DMS 273 treated with DMSO at 0.1 percent for 48 hours (cell line): ENCODE measurements at places on chromosomes 1 and 21.

DNA sequence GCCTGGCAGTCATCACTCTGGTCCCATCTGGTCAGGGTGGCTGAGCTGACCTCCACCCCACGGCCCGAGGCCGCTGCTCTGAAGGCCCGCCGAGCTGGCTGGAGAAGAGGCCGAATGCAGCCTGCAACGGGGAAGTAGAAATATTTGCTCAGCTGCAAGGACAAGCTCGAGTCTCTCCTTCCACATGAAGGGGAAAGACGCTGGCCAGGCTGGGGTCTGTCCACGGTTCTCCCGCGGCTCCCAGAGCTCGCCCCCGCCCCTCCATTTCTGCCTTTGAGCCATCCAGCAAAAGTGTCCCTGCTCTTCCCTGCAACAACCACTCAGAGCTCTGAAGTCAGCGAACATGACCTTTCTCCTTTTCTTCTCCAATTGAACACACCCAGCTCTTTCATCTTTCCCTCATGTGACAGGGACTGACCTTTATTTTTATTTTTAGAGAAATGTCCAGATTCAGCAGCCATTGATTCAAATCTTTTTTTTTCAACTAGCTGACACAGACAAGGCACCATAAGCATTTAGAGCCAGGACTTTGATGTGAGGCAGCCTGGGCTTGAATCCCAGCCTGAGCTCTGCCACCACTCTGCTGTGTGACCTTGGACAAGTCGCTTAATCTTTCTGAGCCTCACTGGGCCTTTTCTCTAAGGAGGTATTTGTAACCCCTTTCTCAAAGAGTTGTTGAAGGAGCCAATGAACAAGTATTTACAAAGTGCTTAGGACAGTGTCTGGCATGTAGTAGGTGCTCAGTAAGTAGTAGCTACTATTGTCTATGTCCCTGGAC is 149.3 kb upstream of the WNT4 start:
- no peak for DNase-seq

- DNase-seq = no peak
Observed at GRCh38 chr1:202694314-202694713, 15.9 kb downstream of the SYT2 start.

DNA sequence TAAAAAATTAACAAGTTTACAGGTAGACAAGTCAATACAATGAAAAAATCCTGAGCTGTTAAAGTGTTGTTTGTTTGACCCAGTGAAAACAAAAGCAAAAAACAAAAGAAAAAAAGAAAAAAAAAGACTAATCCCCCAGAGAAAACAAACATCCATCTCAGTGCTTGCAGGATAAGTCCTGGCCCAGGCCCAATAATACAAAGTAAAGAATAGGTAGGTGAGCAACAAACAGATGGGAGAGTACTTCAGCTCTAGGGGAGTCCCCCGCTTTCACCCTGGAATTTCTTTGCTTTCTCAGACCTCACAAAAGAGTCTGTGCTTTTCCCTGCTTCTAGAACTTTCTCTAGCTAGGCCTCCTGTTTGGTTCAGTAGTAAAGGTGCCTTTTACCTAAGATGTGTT is 70.3 kb downstream of the ABCA4 start:
- no peak for DNase-seq

DNA sequence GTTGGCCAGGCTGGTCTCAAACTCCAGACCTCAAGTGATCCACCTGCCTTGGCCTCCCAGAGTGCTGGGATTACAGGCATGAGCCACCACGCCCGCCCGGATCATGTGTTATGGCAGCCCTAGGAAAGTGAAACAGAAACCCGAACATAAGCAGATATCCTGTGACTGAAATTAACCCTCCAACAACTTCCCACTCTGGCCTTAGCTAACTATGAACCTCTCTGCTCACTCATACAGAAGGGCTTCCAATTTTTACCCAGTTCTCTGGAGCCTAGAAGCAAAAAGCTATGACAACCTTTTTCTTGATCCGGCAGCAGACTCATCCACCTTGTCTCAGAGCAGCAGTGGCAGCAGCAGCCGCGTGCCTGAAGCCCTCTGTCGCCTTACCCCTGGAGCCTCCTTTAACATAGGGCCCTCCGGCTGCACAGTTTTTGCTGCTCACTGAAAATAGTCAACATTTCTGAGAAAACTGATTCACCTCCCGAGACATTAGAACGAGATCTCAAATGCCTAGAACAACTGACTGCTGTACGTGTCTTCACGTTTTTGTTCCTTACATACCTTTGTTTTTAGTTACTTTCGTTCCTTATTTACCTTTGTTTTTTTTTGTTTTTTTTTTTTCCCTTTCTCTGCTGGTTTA is 9.3 kb downstream of the CBR1 start:
- no peak for DNase-seq

GRCh38 chr1:45512641-45513054 is 9.0 kb downstream of the PRDX1 start:
- DNase-seq = no peak

DNA sequence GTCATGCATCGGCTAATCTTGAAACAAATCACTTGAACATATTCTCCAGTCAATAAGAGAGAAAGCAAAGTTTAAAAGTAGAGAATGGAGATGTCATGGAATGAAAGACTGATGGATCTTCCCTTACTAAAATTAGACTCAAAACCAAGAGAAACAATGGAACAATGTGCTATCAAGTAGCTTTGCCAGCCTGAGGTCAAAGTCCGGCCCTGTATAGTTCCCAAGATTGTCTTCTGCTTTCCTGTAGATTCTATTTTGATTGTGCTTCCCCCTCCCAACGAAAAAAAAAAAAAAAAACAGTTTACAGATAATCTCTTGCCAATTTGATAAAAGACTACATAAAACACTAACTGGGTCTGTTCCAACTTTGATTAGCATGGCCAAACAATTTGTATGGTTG is 40.8 kb upstream of the KIRREL1 start:
- no peak for DNase-seq

DNA sequence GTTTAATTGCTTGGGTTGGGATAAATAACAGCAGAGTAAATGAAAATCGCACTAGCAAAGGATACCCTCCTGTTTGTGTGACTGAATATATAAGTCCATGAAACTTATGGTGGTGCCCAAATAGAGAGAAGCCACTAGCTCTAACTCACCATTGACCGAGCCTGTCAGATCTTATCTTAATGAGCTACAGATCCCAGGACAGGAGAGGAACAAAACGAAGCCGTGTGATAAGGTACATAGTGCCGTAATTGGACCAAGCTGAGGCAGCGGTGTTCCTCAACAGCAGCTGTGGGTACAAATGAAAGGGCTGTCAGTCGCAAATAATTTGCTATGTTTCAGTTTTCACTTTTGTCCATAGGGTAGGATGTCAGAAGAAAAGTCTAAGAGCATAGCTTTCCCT is 276.1 kb downstream of the PTBP2 start:
- DNase-seq = no peak

GRCh38 chr1:14969006-14969405 is 184.5 kb upstream of the TMEM51 start:
- no peak for DNase-seq

DNA sequence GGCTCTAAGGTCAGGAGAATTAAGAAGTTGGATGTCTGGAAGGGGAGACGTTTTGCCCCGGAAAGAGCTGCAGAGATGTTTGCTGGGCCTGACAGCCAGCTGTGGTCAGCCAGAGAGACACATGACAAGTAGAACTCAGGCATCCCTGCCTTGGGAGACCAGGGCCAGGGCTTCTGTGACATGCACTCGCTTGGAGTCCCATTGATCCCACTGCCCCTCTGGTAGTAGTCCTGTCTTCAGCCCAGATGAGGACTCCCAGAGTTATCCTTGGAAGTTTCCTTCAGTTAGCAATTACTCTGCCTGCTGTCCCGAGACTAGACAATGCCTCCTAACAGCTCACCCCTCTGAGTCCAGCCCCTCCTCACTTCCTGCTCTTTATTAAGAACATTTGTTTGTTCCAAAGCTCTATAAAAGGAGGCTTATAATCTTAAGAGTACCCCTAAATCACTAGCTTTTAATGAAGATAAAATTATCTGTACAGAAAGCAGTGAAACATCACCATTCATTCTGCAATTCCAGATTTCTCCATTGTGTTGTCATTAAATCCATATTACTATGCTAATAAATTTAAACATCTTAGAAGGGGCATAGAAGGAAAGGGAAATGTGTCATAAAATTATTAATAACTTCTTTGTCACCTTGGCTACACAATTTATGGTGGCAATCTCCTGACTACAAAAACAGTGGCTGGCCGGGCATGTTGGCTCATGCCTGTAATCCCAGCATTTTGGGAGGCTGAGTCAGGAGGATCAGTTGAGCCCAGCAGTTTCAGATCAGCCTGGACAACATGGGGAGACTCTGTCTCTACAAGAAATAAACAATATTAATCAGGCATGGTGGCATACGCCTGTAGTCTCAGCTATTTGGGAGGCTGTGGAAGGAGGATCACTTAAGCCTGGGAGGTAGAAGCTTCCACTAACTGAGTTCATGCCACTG is 94.2 kb downstream of the KCNK1 start:
- no peak for DNase-seq

DNA sequence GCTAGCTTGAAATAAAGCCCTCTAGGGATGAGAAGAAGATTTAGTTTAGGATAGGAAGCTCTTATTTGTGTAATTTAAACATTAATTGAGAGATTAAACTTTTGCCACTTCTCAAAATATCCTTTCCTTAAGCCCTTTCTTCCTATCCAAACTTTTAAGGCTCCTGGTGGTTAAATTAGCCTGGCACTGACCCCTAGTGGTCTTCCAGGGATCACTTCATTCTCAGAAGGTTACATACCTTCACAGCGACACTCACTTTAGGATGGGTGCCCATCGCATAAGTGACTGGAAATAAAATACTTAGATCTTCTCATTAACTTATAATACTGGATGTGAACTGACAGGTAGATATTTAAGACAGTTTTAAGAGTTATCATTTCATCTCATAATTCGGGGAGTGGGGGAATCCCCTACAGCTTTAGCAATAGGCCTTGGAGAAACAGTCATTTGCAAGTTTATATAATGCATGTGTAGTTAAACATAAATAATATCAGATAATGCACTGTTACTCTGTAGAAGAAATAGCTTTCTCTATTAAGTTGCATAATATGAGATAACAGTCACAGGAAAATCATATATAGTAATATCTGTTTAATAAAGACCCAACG is 7.4 kb downstream of the LHX9 start:
- no peak for DNase-seq

- DNase-seq = no peak
Observed at GRCh38 chr21:31599563-31599962, 59.9 kb upstream of the SOD1 start.

- DNase-seq = no peak
Observed at GRCh38 chr1:21852282-21853130, 40.4 kb downstream of the LDLRAD2 start.

- DNase-seq = no peak
Observed at GRCh38 chr21:32476661-32477423, 64.3 kb downstream of the EVA1C start.

DNA sequence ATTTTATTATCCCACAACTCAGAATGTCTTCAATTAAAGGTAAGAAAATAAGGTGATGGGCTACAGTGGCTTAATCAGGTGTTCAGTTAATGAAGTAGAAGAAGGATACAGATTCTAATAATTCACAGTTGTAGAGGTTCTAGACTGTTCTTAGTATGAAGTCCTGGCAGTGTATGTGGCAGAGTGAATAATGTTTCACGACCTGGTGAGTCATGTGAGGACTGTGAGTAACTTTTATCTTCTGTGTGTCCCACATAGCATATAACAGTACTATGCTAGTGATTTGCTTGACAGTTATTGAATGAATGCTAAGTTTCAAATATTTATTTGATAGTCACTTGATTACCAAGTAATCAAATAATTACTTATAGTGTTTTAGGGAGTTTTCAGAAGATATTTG is 20.0 kb downstream of the SLC16A4 start:
- DNase-seq = no peak
